ENCODE measurements at places on chromosomes 13 and 19.

DNA sequence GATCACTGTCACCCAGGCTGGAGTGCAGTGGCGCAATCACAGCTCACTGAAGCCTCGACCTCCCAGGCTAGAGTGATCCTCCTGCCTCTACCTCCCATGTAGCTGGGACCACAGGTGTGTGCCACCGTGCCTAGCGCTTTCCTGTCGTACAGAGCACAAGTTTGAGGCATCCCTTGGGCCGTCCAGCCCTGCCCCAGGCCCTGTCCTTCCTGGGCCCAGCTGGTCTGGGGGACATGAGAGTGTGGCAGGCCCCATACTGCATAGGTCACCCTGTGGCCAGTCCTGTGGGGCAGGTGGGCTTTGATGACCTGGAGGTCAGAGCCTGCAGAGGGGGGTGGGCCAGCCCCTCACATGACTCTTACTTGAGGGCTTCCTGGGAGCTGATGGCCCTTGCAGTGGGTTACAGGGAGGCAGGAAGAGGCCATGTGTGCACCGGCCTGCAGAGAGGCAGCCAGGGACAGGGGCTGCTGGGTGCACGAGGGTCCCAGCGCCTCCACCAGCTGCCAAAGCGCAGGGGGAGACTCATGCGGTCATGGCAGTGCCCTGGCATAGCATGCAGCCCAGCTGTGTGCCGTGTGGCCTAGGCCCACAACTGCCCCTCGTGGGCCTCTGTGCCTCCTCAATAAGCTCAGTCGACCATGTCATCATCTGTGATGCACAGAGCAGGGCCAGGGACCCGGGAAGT, 61.4 kb downstream of the KDM4B start:
- DNase-seq, result no peak

GRCh38 chr13:99058527-99059495, 80.9 kb upstream of the DOCK9 start:
- DNase-seq, result no peak

GRCh38 chr19:9622531-9622930, 1.5 kb upstream of the ZNF561 start:
- DNase-seq, result peak; percentile 26

- no peak for DNase-seq
These were observed 566 bp downstream of the HMG20B start for GRCh38 chr19:3573162-3573857.

- DNase-seq, result no peak
These were observed 42.7 kb downstream of the ING1 start for GRCh38 chr13:110756219-110756631.

GRCh38 chr13:25733696-25734435, 317.9 kb downstream of the SHISA2 start:
- no peak for DNase-seq

- no peak for DNase-seq
These were observed 56.3 kb downstream of the TNFSF13B start for GRCh38 chr13:108325863-108326262.

GRCh38 chr19:4575267-4576015, 16.0 kb upstream of the SEMA6B start:
- DNase-seq, result no peak

DNA sequence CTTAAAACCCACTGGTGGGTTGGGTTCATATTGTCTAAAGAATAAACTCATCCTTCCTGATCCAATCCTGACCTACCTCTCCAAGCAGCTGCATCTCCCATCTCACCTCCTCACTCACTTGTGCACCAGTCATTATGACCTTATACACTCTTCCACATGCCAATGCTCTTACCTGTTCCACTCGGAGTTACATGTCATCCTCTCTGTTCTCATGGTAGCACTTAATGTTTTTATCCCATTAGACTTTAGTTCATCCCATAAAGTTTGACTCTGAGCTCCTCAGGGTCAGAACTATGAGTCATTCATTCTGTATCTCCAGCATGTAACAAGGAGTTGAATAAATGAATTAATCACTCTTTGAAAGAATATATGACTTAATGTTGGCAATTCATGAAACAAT, 330.2 kb downstream of the KLF12 start:
- no peak for DNase-seq

- DNase-seq, result no peak
These were observed 8.4 kb upstream of the CYP2B6 start for GRCh38 chr19:40982594-40983101.

- DNase-seq, result no peak
These were observed 6.4 kb downstream of the PNPLA6 start for GRCh38 chr19:7541828-7542443.

DNA sequence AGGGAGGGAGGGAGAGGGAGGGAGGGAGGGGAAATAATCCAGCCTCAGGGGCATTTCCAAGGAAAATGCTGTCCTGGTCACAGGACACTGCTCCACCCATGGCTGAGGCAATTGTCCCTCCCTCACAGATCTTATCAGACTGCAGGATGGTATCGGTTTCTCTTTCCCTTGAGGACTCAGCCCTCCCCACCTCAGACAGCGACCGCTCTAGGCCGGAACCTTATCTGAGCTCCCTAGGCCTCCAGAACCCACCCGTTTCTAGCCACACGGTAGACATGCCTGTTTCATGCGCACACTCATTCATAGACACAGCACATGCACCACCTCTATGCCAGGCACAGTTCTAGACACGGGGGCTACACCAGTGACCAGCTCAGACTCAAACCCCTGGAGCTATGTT, 10.0 kb upstream of the IZUMO2 start:
- no peak for DNase-seq
